Hematopoietic multipotent progenitor cell treated with erythropoietin and hydrocortisone succinate and interleukin-3 and kit ligand, for 4 days (in vitro differentiated cells): ENCODE measurements at places on chromosomes 2 and 18.

DNA sequence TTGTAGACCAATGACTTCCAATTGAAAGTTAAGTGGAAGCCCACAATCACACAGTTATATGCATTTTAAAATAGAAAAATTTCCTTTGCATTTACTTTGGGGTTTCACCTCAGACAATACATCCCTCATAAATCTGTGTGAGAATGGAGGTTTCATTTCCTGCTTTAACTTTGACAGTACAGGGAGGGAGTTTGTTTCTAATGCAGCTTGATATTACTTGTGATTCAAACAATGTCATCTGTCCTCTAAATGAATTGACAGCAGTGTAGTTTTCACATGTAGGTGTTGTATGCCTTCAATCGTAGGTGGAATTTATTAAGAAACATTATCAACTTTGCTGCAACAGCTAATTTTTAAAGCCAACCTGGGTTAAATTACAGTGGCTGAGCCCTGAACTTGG is 75.2 kb downstream of the TMEFF2 start:
- DNase-seq = no peak

- DNase-seq = no peak
These were observed 60.6 kb downstream of the SCG2 start for GRCh38 chr2:223541546-223541945.

DNA sequence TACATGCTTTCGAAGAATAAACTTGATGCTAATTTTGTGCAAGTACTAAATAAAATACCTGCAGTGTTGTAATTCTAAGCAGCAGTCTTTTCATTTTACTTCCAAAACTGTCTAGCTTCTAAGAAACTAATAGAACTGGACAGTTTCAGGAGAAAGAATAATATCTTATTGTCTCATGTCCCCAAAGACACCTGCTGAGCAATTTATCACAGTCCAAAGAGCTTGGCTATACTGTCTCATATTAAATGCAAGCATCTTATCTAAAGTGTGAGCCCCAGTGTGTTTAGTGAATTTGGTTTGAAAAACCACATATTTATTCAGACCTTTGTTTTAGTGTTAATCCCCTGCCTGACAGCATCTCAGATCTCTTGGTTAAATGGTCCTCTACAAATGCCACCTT is 374.3 kb downstream of the TMX3 start:
- DNase-seq = no peak

GRCh38 chr2:22832196-22832595 is 552.8 kb upstream of the KLHL29 start:
- DNase-seq = no peak

- no peak for DNase-seq
These were observed 37.4 kb downstream of the DLGAP1 start for GRCh38 chr18:4417714-4418113.

DNA sequence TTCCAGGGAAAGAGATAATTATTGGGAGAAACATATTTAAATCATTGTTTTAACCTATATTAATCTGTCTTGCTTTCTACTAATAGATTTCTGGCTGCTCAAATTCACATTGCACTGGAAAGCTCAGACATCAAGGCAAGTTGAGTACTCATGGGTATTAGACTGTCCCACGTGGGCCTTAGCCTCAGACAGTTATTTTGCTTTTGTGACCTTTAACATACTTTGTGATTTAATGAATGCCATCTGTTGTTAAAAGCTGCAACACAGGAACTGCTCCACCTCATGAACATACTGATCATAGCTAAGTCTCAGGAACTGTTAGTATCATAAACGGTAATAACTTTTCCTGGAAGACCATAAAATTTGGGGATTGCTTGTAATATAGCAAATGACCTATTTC is 2.7 kb upstream of the LCT start:
- no peak for DNase-seq

DNA sequence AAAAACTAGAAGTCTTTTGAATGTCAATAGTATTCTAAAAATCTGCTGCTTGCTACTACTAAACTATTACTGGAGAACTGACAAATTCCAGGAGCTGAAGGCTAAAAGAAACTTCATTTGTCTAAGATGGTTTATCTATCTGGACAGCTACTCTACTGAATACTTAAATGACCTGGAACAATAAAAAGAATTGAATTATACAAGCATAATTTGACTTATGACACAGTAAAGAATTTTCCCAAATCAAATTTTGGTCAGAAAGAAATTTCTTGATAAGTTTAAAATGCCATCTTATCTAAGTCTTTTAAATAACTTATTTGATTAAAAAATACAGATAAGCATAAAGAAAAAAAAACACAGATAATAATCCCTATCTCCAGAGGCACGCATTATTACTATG is 80.2 kb upstream of the ITGA4 start:
- DNase-seq = no peak

DNA sequence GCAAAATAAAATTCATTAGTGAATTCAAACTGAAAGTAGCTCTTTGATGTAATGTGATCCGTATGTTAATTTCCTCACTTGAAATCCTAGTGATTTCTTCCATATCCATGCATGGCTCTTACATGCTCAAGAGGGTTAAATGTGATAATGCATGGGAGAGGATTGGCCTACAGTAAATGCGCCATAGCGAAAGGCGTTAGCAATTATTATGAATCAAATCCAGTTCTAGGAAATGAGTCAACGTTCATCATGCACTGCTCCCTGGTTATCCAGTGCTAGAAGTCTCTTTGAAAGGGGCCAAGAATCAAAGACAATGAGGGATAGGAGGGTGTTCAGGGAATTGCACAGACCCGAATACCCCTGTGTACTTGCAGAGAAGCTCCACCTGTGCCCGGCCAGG is 101.4 kb upstream of the RASGRP3 start:
- DNase-seq = no peak

- no peak for DNase-seq
These were observed 53.4 kb upstream of the LINC00305 start for GRCh38 chr18:64202210-64202836.

GRCh38 chr2:147428120-147428747 is 416.6 kb upstream of the ACVR2A start:
- DNase-seq = no peak

- DNase-seq = no peak
These were observed 57.3 kb downstream of the ROCK1 start for GRCh38 chr18:21054252-21054821.

GRCh38 chr18:11741505-11742145 is 52.6 kb downstream of the GNAL start:
- DNase-seq = peak; percentile 54

DNA sequence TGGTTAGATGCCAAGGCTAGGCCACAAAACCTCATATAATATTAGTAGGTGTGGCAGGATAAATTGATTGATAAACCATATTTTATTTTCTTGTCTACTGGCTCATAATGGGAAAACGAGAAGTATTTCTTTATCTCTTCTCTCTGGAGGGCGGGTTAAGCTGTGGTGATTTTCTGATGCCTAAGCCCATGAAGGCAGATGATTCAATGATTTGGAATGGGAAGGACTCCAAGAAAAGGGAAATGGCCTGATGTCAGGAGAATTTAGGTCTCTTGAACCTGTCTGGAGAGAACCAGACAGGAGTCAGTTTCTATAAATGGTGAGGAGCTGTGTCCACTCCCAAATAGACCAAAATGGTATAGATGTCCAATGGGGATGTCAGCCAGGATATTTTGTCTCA is 18.7 kb upstream of the MAP4K3 start:
- DNase-seq = no peak

DNA sequence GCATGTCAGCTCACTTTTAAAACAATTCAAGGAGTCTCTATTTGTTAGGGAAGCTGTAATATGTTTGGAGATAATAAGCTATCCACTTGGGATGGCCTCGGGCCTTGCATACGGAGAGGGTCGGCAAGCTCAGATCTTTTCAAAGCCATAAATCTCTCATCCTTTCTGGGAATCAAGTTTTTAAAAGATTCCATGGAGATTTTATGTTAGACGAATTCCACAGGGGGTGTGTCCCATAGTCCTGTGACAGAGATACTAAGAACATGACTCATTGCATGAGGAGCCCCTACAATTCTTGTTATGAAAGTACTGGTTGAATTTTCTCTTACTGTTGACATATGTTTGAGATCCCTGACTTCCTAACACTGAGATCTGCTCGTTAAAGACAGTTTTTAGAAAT is 108.7 kb downstream of the FEZ2 start:
- DNase-seq = no peak

DNA sequence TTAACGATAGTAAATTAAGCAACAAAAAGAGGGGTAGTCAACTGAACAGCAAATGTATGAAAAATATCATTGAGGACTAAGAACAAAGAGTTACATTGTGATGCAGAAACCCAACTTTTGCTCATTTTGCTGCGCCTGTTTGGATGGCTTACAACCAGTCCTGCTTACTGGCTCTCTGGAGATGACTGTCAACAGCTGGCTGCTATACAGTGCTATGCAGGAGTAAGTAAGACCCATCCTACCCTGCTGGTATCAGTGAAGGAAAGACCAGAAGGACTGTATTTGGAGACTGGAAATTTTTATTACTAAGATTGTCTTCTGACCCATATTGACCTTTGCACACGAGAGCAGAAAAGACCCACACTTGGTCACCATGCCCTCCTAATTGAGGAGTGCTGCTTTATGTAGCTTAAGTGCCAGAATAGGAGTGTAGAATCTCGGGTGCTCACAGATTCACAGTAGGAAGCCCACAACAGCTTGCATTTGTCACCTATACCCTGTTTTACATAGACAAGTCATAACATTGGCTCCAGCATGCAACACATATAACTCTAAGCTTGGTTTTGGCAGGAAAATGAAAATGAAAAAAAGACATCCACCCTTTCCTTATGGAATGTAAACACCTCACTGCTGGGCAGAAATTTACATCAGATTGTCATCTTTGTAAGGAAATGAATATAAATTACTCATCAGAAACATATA is 1915.0 kb upstream of the CELF4 start:
- DNase-seq = no peak
